CD4-positive, alpha-beta T cell treated with Interleukin-17A for 4 hours (primary cell): ENCODE measurements at places on chromosomes 1 and 21.

DNA sequence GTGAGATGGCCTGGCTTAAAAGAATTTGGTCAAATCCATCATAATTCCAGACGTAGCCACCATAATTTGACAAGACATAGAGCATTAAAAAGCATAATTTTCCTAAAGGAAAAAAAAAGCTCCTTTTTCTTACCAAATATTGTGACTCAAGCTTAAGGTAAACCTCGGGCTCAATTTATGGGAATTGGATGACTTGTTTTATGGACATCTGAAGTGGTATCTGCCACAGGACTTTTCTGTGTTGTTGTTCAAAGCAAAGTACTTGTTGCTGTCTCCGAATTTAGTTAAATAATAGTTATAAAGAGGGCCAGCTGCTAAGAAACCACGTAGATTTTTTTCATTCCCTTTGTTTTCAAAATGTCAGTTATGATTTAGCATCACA lies 1.1 kb downstream of the MPZL1 start:
- no peak for DNase-seq

DNA sequence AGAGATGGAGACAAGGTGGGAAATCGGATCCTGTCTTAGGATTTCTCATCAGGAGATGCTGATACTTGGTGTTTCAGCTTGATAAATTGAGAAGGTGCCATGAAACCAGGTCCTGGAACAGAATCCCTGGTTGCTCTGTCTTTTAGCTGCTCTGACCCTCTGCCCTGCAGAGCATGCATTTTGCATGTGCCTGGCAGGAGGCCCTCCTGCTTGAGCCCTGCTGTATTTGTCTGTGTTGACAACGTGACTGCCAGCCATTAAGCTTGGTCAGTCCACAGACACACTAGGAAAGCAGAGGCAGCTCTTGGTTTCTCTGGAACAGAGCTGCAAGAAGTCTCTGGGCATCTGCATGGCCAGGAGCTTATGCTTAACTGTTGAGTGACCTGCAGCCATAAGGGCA lies 2.5 kb downstream of the SLC25A44 start:
- DNase-seq: no peak

DNA sequence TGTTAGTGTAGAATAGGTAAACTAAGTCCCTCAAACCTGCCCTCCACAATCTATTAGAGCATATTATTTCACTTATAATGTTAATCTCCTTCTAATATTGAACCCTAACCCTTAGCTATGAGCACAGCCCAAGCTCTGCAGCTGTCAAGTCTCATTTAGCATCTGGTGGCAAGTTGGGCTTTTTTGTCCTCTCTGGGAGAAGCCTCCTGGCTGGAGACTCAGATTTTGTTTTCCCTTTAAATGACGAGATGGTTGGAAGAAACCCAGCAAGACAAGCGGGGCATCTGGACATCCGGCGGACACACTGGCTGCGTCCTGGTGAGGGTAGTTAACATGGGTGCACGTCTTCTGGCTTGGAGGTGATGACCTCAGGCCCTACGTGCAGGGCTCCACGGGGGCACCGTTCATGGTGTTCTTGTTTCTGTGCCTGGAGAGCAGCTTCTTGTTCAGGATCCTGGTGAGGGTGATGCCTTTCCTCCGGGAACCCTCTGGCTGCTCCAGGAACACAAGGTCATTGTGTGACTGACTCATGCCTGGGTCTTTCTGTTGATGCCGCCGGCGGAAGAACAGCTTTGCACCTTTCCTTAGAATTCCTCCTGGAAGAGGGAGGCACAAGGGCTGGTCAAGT lies 9.7 kb upstream of the PRDM15 start:
- DNase-seq: no peak

DNA sequence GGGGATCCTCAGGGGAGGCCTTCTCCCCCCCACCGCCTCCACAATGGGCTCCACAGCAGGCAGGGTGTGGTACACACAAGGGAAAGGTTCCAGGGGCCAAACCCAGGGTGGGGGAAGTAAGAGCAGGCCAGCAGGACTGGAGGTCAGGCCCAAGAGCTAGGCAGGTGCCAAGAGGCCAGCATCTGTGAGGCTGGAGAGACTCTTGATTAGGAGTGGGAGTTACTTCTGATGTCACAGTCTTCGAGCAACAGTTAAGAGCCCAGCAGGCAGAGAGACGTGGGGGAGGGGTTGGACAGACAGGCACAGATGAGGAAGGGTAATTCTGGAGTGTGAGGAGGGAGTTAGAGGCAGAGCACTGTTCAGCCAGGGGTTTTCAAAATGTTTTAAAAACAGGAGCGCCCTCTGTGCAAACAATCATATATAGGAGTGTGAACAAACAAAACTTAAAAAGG lies 55.8 kb downstream of the SLC9A1 start:
- no peak for DNase-seq

DNA sequence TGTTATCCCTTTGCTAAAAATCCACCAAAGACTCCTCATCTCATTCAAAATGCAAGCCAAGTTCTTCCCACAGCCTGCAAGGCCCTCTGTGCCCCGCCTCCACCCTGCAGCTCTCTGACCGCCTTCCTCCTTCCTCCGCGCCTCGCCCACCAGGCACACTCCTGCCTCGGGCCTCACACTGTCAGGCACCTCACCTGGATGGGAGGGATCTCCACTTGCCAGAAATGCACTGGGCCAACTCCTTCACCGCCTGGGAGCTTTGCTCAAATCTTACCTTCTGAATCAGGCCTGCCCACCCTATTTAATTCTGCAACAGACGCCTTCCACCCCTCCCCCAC lies 26.2 kb downstream of the PGBD5 start:
- no peak for DNase-seq

- DNase-seq: no peak
Measured at GRCh38 chr21:41152147-41152546, 15.8 kb upstream of the BACE2 start.

DNA sequence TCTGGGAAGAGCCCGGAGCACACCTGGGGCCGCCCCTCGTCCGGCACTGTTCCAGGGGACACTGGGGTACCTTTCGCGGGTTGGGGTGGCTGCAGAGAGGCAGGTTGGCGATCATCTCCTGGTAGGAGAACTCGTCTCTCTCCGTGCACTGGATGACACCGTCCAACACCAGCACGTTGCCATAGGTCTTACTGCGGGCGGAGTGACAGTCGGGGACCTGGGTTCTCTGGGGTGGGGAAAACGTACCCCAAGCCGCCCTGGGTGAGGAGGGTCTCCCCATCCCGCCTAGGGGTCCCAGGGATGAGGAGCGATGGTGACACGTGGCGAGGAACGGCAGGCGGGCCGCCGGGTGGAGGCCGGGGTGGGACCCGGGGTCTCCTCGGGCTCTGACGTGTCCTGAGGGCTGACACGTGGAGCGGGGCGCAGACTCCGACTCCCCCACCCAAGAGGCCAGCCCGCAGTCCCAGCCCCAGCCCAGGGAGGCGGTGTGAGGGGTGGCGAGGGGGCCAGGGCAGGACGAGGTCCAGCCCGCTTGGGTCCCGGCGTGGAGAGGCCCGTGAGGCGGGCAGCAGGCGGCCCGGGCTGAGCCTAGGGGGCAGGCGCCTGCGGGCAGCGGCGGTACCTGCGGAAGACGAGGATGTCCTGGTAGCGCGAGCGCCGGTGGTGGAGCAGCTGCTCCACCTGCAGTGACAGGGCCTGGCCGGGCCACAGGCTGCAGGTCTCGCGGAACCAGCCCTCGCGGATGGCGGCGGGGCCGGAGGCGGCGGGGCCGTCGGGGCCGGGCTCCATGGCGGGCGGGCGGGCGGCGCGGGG lies 457 bp downstream of the SRM start:
- no peak for DNase-seq

DNA sequence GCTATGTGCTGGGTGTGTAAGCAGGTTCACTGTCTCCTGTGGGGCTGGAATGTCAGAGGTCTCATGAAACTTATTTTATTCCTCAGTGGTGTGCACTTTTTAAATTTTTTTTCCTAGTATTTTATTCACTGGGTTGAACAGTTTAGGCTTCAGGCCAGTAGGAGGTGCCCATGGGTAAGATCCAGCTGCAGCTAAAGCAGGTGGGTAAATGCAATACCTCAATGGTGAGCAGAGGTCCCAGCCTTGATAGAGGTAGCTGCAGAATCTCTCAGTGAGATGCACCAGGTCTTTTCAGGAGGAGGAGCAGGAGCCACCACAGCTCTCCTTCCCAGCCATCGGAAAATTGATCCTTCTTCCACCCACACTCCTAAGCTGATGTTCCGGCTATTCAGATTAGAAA lies 12.6 kb upstream of the OR6N2 start:
- peak; percentile 39 for DNase-seq
